ENCODE measurements at places on chromosomes 1 and 21. TPM values are rescaled to one million over a fixed set of nuclear protein-coding genes. Genes with fewer than 3 reads are reported as not detected.

RGL1 gene
- not detected for polyA plus RNA-seq

LRRC40 gene
- polyA plus RNA-seq = 9.0 TPM

CIART gene
- not detected for polyA plus RNA-seq

ANGPTL3 gene
- polyA plus RNA-seq = not detected

AVPR1B gene
- polyA plus RNA-seq = not detected

- H3K27me3 ChIP-seq = no peaks in the 10 kb centered on the region
- peaks cover 5% of the 10 kb centered on the region for H3K4me1 ChIP-seq
- no peaks in the 10 kb centered on the region for H3K36me3 ChIP-seq
These were observed 58.1 kb upstream of the SH3GLB1 start for GRCh38 chr1:86646256-86646655.

DNA sequence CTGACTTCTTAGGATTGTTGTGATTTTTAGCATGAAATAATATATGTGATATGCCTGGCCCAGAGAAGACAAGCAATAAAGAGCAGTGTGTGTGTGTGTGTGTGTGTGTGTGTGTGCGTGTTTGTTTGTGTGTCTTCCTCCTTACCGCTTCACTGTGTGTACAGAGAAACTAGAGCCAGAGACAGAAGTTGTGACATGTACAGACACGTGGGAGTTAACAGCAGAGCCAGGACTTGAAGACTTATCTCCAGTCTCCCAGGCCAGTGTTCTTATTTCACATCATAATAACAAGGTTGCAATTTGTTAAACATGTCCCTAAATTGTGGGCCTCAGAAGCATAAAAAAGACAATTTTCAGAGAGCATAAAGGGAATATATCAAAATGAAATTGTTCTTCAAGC is 192.0 kb upstream of the JUN start:
- H3K27me3 ChIP-seq = no peaks in the 10 kb centered on the region
- H3K4me3 ChIP-seq = no peak overlapping the region
- no peak for DNase-seq
- H3K27ac ChIP-seq = no peak overlapping the region
- no peaks in the 10 kb centered on the region for H3K36me3 ChIP-seq
- H3K4me1 ChIP-seq = peaks cover 25% of the 10 kb centered on the region

DNA sequence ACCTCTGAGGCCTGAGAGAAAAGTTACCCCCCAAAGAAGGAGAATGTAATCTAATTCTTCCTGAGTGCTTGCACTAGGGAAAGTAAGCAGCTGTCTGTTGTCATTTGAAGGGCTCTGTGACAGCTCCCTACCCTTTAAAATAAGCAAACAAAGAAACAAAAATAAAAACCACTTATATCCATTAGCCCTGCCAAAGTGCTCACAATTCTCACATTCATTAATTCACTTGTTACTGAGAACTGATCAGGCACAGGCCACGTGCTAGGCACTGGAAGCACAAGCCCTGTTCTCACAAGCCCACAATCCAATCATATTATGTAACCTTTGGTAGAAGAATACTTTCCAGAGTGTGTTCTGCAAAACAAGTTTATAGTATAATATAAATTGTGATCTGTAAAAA is 199.4 kb downstream of the ZC3H11B start:
- no peaks in the 10 kb centered on the region for H3K4me1 ChIP-seq
- no peak overlapping the region for H3K4me3 ChIP-seq
- H3K27ac ChIP-seq = no peak overlapping the region
- no peak for DNase-seq
- H3K27me3 ChIP-seq = no peaks in the 10 kb centered on the region

DNA sequence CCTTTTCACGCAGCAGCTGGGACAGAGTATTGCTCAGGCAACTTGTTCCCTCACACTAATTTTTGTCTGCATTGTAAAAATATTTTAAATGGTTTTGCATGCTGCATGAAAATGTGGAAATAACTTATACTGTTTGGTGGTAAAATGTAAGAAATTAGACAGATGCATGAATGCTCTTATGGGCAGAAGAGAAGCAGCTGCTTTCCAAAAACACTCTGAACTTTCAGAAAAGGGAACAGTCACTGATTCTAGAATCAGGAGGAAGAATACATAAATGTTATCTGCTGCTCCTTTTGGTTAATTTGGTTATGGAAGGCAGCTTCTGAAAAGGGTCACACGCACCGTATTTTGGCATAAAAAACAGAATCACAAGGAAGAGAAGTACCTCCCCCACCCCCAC is 87.0 kb upstream of the RUNX1 start:
- peaks cover 9% of the 10 kb centered on the region for H3K4me1 ChIP-seq
- no peaks in the 10 kb centered on the region for H3K36me3 ChIP-seq
- H3K4me3 ChIP-seq = no peak overlapping the region
- DNase-seq = no peak
- no peaks in the 10 kb centered on the region for H3K27me3 ChIP-seq

- H3K27me3 ChIP-seq = no peaks in the 10 kb centered on the region
- H3K27ac ChIP-seq = peak overlapping the region; percentile 98
- peak overlapping the region; percentile 93 for H3K4me3 ChIP-seq
These were observed 29.1 kb upstream of the A3GALT2 start for GRCh38 chr1:33349778-33350610.

DNA sequence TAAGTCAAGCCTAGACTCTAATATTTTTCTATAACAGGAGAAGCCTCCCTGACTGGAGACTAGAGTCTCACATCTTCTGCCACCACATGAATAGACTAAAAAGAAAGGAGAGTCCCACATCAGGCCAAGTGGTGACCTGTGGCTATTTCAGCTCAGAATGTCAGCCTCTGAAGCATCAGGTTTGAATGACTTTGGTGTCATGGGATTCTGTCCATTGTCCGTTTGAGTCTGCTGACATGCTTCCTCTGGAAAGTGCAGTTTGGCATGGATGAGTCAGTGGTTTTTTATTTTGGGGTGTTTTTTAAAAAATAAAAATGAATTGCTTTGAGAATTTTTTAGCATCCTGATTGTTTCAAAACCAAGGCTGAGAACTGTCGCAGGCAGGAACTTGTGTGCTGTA is 19.5 kb downstream of the DYRK3 start:
- H3K4me3 ChIP-seq = no peak overlapping the region
- H3K27me3 ChIP-seq = peaks cover 23% of the 10 kb centered on the region
- H3K36me3 ChIP-seq = no peaks in the 10 kb centered on the region
- peaks cover 15% of the 10 kb centered on the region for H3K4me1 ChIP-seq

DNA sequence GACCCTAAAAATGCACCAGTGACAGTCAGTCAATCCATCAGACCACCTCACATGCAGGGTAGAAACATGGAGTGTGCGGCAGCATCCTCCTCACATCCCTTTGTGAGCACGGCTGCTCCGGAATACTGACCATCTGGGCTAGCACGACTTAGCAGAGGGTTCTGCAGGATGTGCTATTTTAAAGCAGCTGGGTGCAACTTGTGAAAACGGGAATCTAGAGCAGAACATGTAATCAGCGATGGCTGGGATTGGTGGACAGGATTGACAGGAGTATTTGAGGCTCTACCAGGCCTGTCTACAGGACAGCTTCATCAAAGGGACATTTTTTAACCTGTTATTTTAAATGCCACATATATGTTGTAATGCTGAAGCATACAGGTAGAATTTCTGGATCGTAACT is 16.8 kb upstream of the PLEKHM2 start:
- H3K4me1 ChIP-seq = peaks cover 5% of the 10 kb centered on the region
- H3K27ac ChIP-seq = no peak overlapping the region
- H3K4me3 ChIP-seq = no peak overlapping the region
- no peaks in the 10 kb centered on the region for H3K36me3 ChIP-seq
- no peaks in the 10 kb centered on the region for H3K27me3 ChIP-seq

DNA sequence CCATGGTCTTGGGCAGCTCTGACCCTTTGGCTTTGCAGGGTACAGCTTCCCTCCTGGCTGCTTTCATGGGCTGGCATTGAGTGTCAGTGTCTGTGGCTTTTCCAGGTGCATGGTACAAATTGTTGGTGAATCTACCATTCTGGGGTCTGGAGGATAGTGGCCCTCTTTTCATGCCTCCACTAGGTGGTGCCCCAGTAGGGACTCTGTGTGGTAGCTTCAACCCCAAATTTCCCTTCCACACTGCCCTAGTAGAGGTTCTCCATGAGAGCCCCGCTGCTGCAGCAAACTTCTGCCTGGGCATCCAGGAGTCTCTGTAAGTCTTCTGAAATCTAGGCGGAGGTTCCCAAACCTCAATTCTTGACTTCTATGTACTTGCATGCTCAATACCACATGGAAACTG is 494.5 kb upstream of the LRRC7 start:
- no peak overlapping the region for H3K4me3 ChIP-seq
- H3K27me3 ChIP-seq = no peaks in the 10 kb centered on the region
- no peak for DNase-seq
- no peaks in the 10 kb centered on the region for H3K36me3 ChIP-seq
- no peak overlapping the region for H3K27ac ChIP-seq
- H3K4me1 ChIP-seq = no peaks in the 10 kb centered on the region

GRCh38 chr21:45821998-45822397 is 159.6 kb upstream of the COL6A1 start:
- H3K36me3 ChIP-seq = no peaks in the 10 kb centered on the region
- peaks cover 41% of the 10 kb centered on the region for H3K27me3 ChIP-seq
- no peak overlapping the region for H3K4me3 ChIP-seq
- H3K4me1 ChIP-seq = no peaks in the 10 kb centered on the region
- H3K27ac ChIP-seq = no peak overlapping the region

- no peaks in the 10 kb centered on the region for H3K4me1 ChIP-seq
- H3K27me3 ChIP-seq = no peaks in the 10 kb centered on the region
These were observed 85.0 kb downstream of the GRIK1 start for GRCh38 chr21:29854795-29855194.

Data from naive B cell (primary cell).